Osteocyte (in vitro differentiated cells): ENCODE measurements at places on chromosomes 5 and 9. TPM values are rescaled to one million over a fixed set of nuclear protein-coding genes. Genes with fewer than 3 reads are reported as not detected.
A peak's percentile ranks its signal among the peaks of the same experiment; 100 is the strongest.

- H3K4me1 ChIP-seq = peaks cover 31% of the 10 kb centered on the region
- H3K4me3 ChIP-seq = no peak overlapping the region
- DNase-seq = peak; percentile 87
- H3K27ac ChIP-seq = no peak overlapping the region
- peaks cover 10% of the 10 kb centered on the region for H3K27me3 ChIP-seq
- no peaks in the 10 kb centered on the region for H3K36me3 ChIP-seq
Measured at GRCh38 chr5:159515909-159516415, 185.7 kb upstream of the IL12B start.

DNA sequence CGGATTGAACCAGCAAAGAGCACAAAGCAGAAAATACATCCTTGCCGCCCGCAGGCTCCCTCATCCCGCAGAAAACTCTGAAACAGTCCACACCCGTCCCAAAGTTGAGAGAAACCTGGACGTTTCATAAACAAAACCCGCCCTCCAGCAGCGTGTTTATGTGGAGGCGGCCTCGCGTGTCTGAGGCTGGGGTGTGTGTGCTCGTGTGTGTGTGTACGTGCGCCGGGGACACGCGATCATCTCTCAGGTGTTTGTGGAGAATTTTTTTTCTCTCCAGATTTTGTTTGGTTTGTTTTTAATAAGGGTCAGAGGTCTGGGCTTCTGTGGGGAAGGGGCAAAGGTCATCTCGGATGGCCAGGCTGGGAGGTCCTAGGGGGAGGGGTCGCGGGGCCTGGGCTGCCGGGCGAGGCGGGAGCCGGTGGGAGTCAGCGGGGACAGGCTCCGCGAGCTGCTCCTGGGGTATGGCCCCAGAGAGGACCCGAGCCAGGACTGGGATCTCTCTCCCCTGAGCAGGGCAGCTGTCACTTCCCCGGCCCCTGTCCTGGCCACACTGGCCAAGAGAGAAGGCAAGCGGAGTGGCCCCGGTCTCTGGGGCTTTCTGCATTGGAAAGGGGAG lies 206.4 kb downstream of the C9orf50 start:
- DNase-seq = no peak
- H3K27ac ChIP-seq = peak overlapping the region; percentile 99
- H3K36me3 ChIP-seq = no peaks in the 10 kb centered on the region
- H3K27me3 ChIP-seq = no peaks in the 10 kb centered on the region
- peak overlapping the region; percentile 74 for H3K4me3 ChIP-seq

DNA sequence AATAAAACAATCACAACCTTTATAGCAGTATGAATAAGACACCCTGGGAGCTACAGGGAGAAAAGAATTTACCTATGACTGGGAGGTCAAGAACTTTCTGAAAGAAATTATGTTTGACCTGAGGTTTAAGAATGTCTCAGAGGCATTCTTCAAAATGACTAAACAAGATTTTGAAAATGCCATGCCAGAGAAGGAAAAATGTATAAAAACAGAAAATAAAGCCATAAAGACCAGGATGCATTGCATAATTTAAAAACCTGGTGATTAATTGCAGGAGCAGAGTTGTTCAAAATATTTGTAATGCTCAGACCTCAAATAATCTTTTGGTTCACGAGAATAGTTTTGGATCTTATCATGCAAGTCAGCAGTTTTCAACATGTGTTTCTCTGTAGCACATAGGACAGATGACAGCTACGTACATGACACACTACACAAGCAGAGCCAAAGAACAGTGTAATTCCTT lies 954.7 kb upstream of the ARRDC3 start:
- no peaks in the 10 kb centered on the region for H3K36me3 ChIP-seq
- no peak overlapping the region for H3K27ac ChIP-seq
- H3K4me3 ChIP-seq = no peak overlapping the region
- DNase-seq = no peak
- peaks cover 7% of the 10 kb centered on the region for H3K4me1 ChIP-seq

DOCK8 gene
- total RNA-seq = not detected in 2 replicates

- no peak overlapping the region for H3K4me3 ChIP-seq
- H3K36me3 ChIP-seq = peaks cover 2% of the 10 kb centered on the region
- no peak for DNase-seq
- H3K27ac ChIP-seq = peak overlapping the region; percentile 31
Measured at GRCh38 chr9:110575945-110576344, 3.6 kb downstream of the SVEP1 start.

DNA sequence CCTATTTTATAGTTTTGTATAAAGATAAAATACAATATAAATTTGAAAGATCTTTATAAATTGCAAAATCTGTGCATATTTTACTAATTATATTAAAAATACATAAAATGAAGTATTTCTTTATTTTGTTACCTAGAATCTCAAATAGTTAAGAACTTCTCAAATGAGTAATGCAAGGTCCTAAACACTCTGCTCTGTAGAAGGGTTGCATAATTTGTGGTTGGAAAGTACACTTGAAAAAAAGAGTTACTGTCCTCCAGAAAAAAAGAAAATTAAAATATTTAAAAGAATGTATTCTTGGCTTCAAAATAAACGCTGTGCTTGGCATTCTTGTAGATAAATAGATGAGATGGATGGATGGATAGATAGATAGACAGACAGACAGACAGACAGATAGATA lies 428.8 kb upstream of the CDH6 start:
- no peak for DNase-seq
- peaks cover 6% of the 10 kb centered on the region for H3K36me3 ChIP-seq
- H3K4me3 ChIP-seq = peak overlapping the region; percentile 63

GRCh38 chr5:65144136-65144871 lies 337.4 kb downstream of the ADAMTS6 start:
- H3K27me3 ChIP-seq = no peaks in the 10 kb centered on the region
- peaks cover 22% of the 10 kb centered on the region for H3K4me1 ChIP-seq
- DNase-seq = no peak
- no peak overlapping the region for H3K27ac ChIP-seq
- H3K36me3 ChIP-seq = no peaks in the 10 kb centered on the region

DNA sequence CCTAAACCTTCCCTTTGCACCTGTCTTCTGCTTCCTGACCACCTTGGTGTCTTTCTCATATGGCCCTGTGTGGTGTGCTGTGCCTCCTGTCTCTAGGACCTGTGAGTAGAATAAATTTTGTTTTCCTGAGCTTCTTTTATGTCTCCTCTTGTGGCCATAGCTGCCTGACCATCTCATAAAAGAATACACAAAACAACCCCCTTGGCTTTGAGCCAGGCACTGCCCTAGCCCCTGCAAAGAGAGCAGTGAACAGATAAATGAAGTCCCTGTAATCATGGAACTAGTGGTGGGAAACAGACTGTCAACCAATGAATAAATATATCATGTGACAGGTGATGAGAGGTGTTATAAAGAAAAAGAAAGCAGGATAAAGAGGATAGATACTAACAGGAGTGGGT lies 485.1 kb downstream of the CSNK1G3 start:
- H3K4me1 ChIP-seq = peaks cover 19% of the 10 kb centered on the region
- no peak overlapping the region for H3K4me3 ChIP-seq
- no peak for DNase-seq
- H3K27ac ChIP-seq = peak overlapping the region; percentile 28

DNA sequence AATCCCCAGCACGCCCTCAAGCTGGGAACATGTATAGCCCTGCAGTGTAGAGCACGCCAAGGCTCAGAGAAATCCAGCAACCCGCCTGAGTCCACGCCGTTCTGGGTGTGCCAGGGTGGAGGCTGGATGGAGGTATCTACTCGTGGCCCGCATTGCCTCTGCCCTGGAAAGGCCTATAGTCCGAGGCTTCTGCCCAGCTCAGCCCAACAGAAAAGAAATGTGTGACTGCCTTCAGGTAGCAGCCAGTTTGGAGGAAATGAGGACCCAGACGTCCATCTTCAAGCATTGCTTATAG lies 18.2 kb downstream of the S1PR3 start:
- H3K27ac ChIP-seq = no peak overlapping the region
- no peak for DNase-seq
- H3K4me1 ChIP-seq = no peaks in the 10 kb centered on the region

GARIN3 gene
- not detected in 2 replicates for total RNA-seq

JADE2 gene
- total RNA-seq = 26.6 and 32.4 TPM in 2 replicates

SLC28A3 gene
- not detected in 2 replicates for total RNA-seq

- no peak for DNase-seq
- H3K4me3 ChIP-seq = no peak overlapping the region
- peak overlapping the region; percentile 66 for H3K27ac ChIP-seq
- peaks cover 36% of the 10 kb centered on the region for H3K4me1 ChIP-seq
- peaks cover 28% of the 10 kb centered on the region for H3K36me3 ChIP-seq
Measured at GRCh38 chr9:129124506-129125069, 13.4 kb downstream of the PTPA start.

- H3K27me3 ChIP-seq = peaks cover 13% of the 10 kb centered on the region
- H3K27ac ChIP-seq = no peak overlapping the region
- no peak for DNase-seq
- H3K4me3 ChIP-seq = no peak overlapping the region
Measured at GRCh38 chr5:180099733-180100611, 28.4 kb upstream of the RNF130 start.

DNA sequence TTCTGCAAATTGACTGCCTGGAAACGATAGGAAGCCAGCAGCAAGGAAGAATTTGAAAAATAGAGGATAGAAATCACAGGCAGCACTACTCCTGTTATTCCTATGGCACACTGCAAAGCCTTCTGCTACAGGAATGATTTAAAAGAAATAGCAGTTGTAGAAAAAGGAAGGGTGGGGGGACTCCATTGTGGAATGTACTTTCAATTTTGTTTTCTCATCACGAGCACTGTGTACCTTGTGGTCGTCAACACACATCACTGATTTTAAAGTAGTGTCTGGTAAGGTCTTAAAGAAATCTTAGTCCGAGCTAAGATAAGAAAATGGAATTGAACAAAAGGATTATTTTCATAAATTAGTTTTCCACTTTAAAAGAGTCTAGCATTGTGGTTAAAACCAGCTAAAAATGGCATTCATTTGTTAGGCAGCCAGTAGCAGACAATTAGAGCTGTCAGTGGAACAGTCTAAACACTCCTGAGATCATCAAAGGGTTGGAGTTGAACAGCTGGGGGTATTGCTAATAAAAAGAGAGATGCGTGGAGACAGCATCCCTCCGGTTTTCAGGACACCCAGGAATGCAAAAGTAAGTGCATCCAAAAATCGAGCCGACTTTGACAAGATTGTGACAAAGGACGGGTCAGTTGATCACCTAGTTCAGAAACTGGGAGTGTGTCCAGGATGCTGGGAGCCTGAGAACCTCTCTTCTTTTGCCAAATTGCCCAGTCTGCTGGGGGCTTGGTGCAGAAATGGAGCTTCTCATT lies 97.8 kb upstream of the WWC1 start:
- H3K27me3 ChIP-seq = peaks cover 3% of the 10 kb centered on the region
- H3K27ac ChIP-seq = no peak overlapping the region
- H3K36me3 ChIP-seq = no peaks in the 10 kb centered on the region
- DNase-seq = no peak
- H3K4me3 ChIP-seq = no peak overlapping the region

GOLM1 gene
- total RNA-seq = 91.9 and 93.4 TPM in 2 replicates

DNA sequence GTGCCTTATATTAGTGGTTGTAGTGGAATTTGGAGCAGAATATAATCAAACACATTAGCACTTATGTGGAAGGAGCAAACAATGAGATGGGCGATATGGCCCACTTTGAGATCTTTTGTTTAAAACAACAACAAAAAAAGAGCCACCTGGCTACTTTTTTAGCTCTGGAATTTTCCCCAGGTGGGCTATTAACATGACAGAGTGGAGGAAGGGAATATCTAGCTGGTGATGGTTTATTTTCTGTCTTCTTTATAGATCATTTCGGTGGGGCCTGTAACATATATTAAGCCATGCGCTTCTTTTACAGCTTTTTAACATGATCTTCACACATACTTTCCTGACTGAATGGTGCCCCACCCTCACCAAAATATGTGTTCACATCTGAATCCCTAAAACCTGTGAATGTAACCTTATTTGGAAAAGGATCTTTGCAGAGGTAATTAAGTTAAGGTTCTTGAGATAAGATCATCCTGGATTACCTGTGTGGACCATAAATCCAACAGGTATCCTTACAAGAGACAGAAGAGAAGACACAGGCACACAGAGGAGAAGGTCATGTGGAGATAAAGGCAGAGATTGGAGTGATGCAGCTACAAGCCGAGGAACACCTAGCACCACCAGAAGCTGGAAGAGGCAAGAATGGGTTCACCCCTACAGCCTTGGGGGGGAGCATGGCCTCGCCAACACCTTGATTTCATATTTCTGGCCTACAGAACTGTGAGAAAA lies 16.6 kb upstream of the ENTREP1 start:
- no peak for DNase-seq
- H3K36me3 ChIP-seq = peaks cover 2% of the 10 kb centered on the region
- peaks cover 21% of the 10 kb centered on the region for H3K4me1 ChIP-seq

GRCh38 chr9:72687331-72687730 lies 165.9 kb downstream of the TMC1 start:
- peaks cover 36% of the 10 kb centered on the region for H3K27me3 ChIP-seq
- no peak overlapping the region for H3K27ac ChIP-seq
- no peaks in the 10 kb centered on the region for H3K4me1 ChIP-seq
- no peak overlapping the region for H3K4me3 ChIP-seq
- no peak for DNase-seq

GRCh38 chr5:160938532-160938931 lies 86.5 kb upstream of the ATP10B start:
- no peak overlapping the region for H3K27ac ChIP-seq
- H3K36me3 ChIP-seq = no peaks in the 10 kb centered on the region
- no peaks in the 10 kb centered on the region for H3K27me3 ChIP-seq
- no peak for DNase-seq
- no peaks in the 10 kb centered on the region for H3K4me1 ChIP-seq
- no peak overlapping the region for H3K4me3 ChIP-seq

PRR16 gene
- 18.3 and 20.9 TPM in 2 replicates for total RNA-seq

NANS gene
- total RNA-seq = 43.4 and 43.9 TPM in 2 replicates

- H3K27ac ChIP-seq = no peak within 1 kb of the TSS
- H3K4me1 ChIP-seq = no peaks in the 10 kb centered on the region
- peaks cover 5% of the 10 kb centered on the region for H3K27me3 ChIP-seq
- no peaks in the 10 kb centered on the region for H3K36me3 ChIP-seq
Measured at GRCh38 chr9:122527193-122527592, at the start of gene OR1N1. Gene OR1N1, minus strand, starts transcription at chr9:122527293. Its CDS starts 0 bp downstream, at chr9:122527293.

DNA sequence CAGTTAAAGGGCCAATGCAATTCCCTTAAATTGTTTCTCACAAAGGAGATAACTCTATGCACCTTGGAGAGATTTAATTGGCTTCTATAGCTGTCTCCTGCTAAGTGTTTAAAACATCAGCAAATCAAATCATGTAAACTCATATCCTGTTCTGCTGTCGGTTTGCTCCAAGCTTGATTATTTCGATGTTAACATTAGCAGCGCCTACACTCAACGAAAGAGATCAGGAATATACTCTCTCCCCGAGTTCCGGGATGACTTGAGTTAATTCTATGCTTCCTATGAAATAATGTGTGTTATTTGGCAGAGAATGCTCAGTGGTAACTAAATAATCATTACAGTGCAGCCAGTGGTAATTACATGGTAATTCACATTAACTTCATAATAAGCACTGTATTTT lies 338.6 kb downstream of the EBF1 start:
- no peak overlapping the region for H3K27ac ChIP-seq
- H3K4me3 ChIP-seq = no peak overlapping the region
- H3K27me3 ChIP-seq = no peaks in the 10 kb centered on the region
- peaks cover 61% of the 10 kb centered on the region for H3K36me3 ChIP-seq
- peaks cover 31% of the 10 kb centered on the region for H3K4me1 ChIP-seq
- DNase-seq = no peak

BTNL8 gene
- total RNA-seq = not detected in 2 replicates

GBA2 gene
- 64.0 and 69.8 TPM in 2 replicates for total RNA-seq
